ENCODE measurements at places on chromosomes 13 and 19. TPM values are rescaled to one million over a fixed set of nuclear protein-coding genes. Genes with fewer than 3 reads are reported as not detected.

ZNF878 gene
- not detected for total RNA-seq

AMH gene
- 4.6 TPM for total RNA-seq

KLK12 gene
- total RNA-seq = not detected

B3GNT8 gene
- 3.0 TPM for total RNA-seq

GNG7 gene
- total RNA-seq = 1.8 TPM

OR7C1 gene
- total RNA-seq = not detected

ADGRE3 gene
- total RNA-seq = not detected

SIX5 gene
- total RNA-seq = 24.8 TPM

SPIB gene
- not detected for total RNA-seq

NCAN gene
- not detected for total RNA-seq

DNASE2 gene
- total RNA-seq = 37.8 TPM

MYO16 gene
- total RNA-seq = 0.05 TPM

KIR3DL2 gene
- total RNA-seq = not detected

ATCAY gene
- total RNA-seq = 4.5 TPM

TMIGD2 gene
- not detected for total RNA-seq

SBSN gene
- total RNA-seq = 0.18 TPM

EPS8L1 gene
- 7.6 TPM for total RNA-seq

KCTD15 gene
- total RNA-seq = 42.3 TPM

EBI3 gene
- total RNA-seq = 5.4 TPM

ZNF497 gene
- 0.55 TPM for total RNA-seq

WDR62 gene
- 2.4 TPM for total RNA-seq

ZNF729 gene
- not detected for total RNA-seq

HCST gene
- total RNA-seq = 2.1 TPM

THSD1 gene
- total RNA-seq = 14.4 TPM

CGB3 gene
- total RNA-seq = 3.6 TPM

ZNF66 gene
- 7.5 TPM for total RNA-seq

CEACAM20 gene
- total RNA-seq = not detected

STK11 gene
- total RNA-seq = 67.9 TPM

ZNF681 gene
- total RNA-seq = 1.3 TPM

MZF1 gene
- total RNA-seq = 14.7 TPM

VAV1 gene
- not detected for total RNA-seq

LILRA2 gene
- not detected for total RNA-seq

SPART gene
- 50.6 TPM for total RNA-seq

IZUMO4 gene
- total RNA-seq = 5.6 TPM

ZIC2 gene
- 0.60 TPM for total RNA-seq

JOSD2 gene
- not detected for total RNA-seq

VSTM1 gene
- not detected for total RNA-seq

ZNF528 gene
- total RNA-seq = 7.5 TPM

PLPPR3 gene
- total RNA-seq = 29.2 TPM

OR7A5 gene
- not detected for total RNA-seq

FBXO46 gene
- total RNA-seq = 19.6 TPM

All from astrocyte (in vitro differentiated cells and primary cell).